Activated naive CD8-positive, alpha-beta T cell treated with anti-CD3 and anti-CD28 coated beads for 36 hours (primary cell): ENCODE measurements at places on chromosomes 2 and 18.

DNA sequence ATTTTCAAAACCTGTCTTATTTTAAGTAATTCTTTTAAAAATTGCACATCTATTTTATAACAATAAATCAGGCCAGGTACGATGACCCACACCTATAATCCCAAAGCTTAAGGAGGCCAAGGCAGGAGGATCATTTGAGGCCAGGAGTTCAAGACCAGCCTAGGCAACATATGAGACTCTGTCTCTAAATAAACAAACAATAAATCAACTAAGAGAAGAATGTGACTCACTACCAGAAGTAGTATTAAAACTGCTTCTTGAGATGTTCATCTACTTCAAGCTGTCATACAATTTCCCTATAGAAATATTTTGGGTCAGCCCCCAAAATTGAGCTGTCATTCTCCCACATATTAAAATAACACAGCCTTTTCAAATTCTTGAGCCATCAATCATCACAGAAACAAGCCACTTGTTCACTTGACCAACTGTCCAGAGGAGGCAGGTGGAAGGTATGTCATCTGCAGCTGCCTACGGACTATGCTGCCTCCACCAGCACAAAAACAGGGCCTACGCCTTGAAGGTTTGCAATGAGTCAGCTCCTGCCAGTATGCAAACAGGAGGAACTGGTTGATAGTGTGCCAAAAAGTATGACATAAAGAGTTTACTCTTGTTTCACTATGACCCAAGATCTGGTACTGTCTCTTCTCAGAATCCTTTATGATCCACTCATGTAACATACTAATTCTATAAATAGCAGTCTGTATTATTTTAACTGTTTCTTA lies 33.6 kb downstream of the KIDINS220 start:
- peak overlapping the region; percentile 55 for H3K27ac ChIP-seq
- no peaks in the 10 kb centered on the region for H3K27me3 ChIP-seq
- DNase-seq = peak; percentile 48
- no peak overlapping the region for H3K4me3 ChIP-seq
- H3K4me1 ChIP-seq = peaks cover 17% of the 10 kb centered on the region
- peaks cover 41% of the 10 kb centered on the region for H3K36me3 ChIP-seq

GRCh38 chr2:202317080-202317857 lies 51.7 kb downstream of the NOP58 start:
- peak overlapping the region; percentile 29 for H3K27ac ChIP-seq
- DNase-seq = no peak
- no peak overlapping the region for H3K4me3 ChIP-seq
- H3K36me3 ChIP-seq = peaks cover 4% of the 10 kb centered on the region

DNA sequence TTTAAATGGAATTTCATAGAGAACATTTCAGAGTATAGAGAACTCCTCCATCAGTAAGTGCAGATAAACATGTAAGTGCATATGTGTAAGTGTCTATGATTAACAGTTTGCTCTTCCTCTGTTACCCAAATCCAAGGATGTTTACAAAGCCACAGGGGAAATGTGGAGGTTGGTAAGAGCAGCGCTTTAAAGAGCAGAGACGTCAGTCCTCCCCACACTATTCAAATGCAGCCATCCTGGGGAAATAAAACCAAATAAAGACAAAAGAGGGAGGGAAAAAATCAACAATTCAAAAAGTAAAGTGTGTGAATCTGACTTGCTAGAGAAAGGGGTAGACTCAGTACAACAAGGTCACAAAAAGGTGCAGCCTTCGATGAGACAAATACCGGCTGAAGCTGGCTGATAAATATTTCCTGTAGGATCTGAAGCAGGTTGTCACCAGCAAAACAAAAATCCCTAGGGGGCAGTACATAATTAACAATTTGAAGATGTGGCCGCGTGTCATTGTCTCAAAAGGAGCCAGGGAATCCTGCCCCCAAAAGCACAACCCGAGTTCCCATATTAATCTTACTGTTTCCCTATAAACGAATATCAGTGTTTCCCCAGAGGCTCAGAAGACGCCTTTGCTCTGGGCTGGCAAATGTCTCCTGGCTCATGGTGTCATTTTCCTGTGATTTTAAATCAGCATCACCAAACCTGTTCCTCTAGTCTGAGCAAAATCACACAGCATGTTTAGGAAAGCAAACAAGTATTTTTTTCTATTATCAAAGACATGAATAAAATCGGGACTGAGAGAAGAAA lies 216.5 kb downstream of the CDCA7 start:
- H3K27ac ChIP-seq = no peak overlapping the region
- H3K27me3 ChIP-seq = peaks cover 20% of the 10 kb centered on the region
- H3K36me3 ChIP-seq = no peaks in the 10 kb centered on the region
- no peak overlapping the region for H3K4me3 ChIP-seq
- peaks cover 2% of the 10 kb centered on the region for H3K4me1 ChIP-seq

GRCh38 chr2:8212239-8212638 lies 469.6 kb upstream of the ID2 start:
- DNase-seq = no peak
- peaks cover 4% of the 10 kb centered on the region for H3K36me3 ChIP-seq
- peaks cover 2% of the 10 kb centered on the region for H3K4me1 ChIP-seq
- no peaks in the 10 kb centered on the region for H3K27me3 ChIP-seq

GRCh38 chr2:65901756-65902155 lies 469.4 kb upstream of the SPRED2 start:
- H3K4me1 ChIP-seq = no peaks in the 10 kb centered on the region
- H3K27ac ChIP-seq = no peak overlapping the region
- H3K4me3 ChIP-seq = no peak overlapping the region
- H3K27me3 ChIP-seq = no peaks in the 10 kb centered on the region
- no peaks in the 10 kb centered on the region for H3K36me3 ChIP-seq

GRCh38 chr2:8176887-8177286 lies 505.0 kb upstream of the ID2 start:
- peaks cover 2% of the 10 kb centered on the region for H3K36me3 ChIP-seq
- no peak overlapping the region for H3K27ac ChIP-seq
- no peak overlapping the region for H3K4me3 ChIP-seq
- H3K27me3 ChIP-seq = no peaks in the 10 kb centered on the region

DNA sequence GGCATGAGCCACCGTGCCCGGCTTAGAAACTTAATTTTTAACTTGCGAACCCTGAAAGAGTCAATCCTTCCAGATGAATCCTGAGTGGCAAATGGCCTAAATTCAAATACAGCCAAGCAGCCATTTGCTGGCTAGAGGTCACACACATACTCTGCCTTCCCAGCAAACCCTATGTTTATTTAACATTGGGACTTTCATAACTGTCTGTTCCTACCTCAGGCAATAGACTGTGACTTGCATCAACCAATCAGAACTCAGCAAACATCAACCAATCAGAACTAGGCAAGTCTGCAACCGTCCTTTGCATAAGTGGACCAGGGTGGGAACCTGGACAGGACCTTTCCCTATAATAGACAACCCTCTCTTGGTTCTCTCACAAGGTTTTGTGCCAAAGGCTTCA lies 127.5 kb downstream of the DTNB start:
- no peaks in the 10 kb centered on the region for H3K27me3 ChIP-seq
- no peak overlapping the region for H3K27ac ChIP-seq
- no peak overlapping the region for H3K4me3 ChIP-seq
- DNase-seq = no peak
- no peaks in the 10 kb centered on the region for H3K36me3 ChIP-seq

DNA sequence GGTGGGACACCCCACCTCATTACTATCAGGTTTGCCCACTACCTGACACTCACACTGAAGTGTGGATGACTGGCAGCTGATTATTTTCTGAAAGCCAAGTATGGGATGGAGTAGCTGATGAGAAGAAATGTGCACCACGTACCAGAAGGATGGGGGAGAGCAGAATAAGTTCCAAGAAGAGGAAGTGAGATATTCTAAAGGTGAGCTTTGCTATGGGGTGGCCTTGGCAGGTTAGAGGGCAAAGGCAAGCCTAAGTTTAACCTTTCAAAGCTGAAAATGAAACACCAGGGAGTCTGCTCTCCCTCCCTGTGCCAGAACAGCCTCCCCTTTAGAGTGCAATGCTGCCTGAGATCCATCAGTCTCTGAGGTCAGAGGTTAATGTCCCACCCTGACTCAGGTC lies 196.1 kb upstream of the OSR1 start:
- H3K4me3 ChIP-seq = no peak overlapping the region
- peaks cover 16% of the 10 kb centered on the region for H3K27me3 ChIP-seq
- no peaks in the 10 kb centered on the region for H3K36me3 ChIP-seq
- no peak for DNase-seq

GRCh38 chr2:175039031-175039430 lies 33.9 kb upstream of the CHN1 start:
- peaks cover 2% of the 10 kb centered on the region for H3K4me1 ChIP-seq
- H3K27ac ChIP-seq = no peak overlapping the region
- H3K4me3 ChIP-seq = no peak overlapping the region
- H3K27me3 ChIP-seq = no peaks in the 10 kb centered on the region
- no peak for DNase-seq
- H3K36me3 ChIP-seq = peaks cover 2% of the 10 kb centered on the region

DNA sequence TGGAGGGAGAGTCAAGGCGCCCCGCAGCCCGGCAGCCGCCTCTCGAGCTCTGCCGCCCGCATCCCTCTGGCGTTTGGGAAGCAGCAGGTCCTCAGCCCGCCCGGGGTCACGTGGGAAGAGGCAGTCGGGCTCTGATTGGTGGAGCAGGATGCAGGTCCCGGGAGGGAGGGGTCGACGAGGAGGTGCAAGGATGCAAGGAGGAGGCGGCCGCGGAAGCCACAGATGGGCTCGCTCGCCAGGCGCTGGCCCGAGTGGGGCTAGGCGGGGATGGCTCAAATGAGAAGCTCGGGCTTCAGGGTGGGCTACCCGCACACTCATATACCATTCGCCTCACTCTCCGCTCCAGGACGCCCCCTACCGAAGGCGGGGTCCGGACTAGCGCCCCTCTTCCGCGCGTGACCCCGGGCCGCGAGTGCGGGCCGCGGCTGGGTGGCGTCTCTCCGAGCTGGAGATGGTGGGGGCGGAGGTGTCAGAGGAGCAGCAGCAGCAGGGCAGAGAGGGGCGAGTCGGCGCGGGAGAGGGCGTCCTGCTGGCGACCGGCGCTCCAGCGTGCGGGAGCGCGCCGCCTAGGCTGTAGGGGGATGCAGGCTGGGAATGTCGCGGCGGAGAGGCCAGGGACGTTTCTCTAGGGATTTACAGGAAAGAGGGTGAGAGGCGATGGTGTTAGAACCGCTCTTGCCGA lies at the start of gene TMEFF2:
Gene TMEFF2 (minus strand): TSS at position 68 of the 682 bp plus-strand sequence. CDS start 409 bp downstream, outside the sequence.
- peak within 1 kb of the TSS; percentile 74 for H3K4me3 ChIP-seq
- peak; percentile 67 for DNase-seq
- H3K36me3 ChIP-seq = no peaks in the 10 kb centered on the region
- peaks cover 72% of the 10 kb centered on the region for H3K27me3 ChIP-seq
- peaks cover 18% of the 10 kb centered on the region for H3K4me1 ChIP-seq

GRCh38 chr18:2869207-2869606 lies 22.4 kb downstream of the EMILIN2 start:
- no peak for DNase-seq
- no peaks in the 10 kb centered on the region for H3K27me3 ChIP-seq
- H3K36me3 ChIP-seq = no peaks in the 10 kb centered on the region
- no peaks in the 10 kb centered on the region for H3K4me1 ChIP-seq
- no peak overlapping the region for H3K27ac ChIP-seq

- no peaks in the 10 kb centered on the region for H3K36me3 ChIP-seq
- peaks cover 3% of the 10 kb centered on the region for H3K4me1 ChIP-seq
- H3K27me3 ChIP-seq = peaks cover 30% of the 10 kb centered on the region
- no peak overlapping the region for H3K4me3 ChIP-seq
- no peak for DNase-seq
- no peak overlapping the region for H3K27ac ChIP-seq
Observed at GRCh38 chr18:22191923-22192322, 22.5 kb downstream of the GATA6 start.
